ENCODE measurements at places on chromosomes 11 and 22.

GRCh38 chr22:23891726-23892125, 2.5 kb upstream of the MIF start:
- DNase-seq, result no peak

DNA sequence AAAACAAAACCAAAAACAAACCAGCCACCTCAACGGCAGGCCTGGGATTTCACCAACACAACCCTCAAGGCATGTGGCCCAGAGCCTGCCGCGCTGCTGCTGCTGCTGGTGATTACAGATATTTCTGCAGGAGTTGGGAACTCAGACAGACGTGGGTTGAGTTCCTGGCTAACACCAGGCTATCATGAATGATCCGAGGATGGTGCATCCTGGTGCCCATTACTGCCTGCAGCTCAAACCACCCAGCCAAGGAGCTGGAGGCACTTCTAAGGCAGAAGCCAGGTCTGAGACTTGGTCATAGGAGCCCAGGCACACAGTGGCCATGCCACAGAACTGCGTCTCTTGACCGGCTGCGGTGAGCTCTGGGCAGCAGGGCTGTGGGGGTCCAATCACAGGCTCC, 151.8 kb downstream of the MPPED1 start:
- DNase-seq, result no peak

- no peak for DNase-seq
Measured at GRCh38 chr11:38345286-38345685, 1747.2 kb upstream of the RAG2 start.

DNA sequence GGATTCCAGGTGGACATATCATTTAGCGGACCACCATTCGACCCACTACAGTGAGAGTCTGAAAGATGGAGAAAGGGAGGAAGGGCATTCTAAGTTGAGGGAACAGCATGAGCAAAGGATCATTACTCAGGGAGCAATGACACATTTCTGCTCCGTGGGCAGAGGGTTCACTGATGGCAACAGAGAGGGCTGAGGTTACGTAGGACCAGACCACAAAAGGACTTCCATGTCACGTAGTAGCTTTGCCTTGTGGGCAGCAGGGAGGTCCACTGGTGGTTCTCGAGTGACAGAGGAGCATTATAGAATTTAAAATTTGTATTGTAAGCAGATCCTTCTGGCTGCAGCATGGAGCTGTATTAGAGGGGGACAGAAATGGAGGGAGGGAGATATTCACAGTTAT, 109.7 kb upstream of the NAV2 start:
- no peak for DNase-seq

GRCh38 chr11:60900673-60901404, 5.5 kb downstream of the PRPF19 start:
- DNase-seq, result no peak

Data from NCI-H82 (cell line).